ENCODE measurements at places on chromosomes 16 and 17.

GRCh38 chr17:66976781-66977201 lies 12.3 kb downstream of the CACNG4 start:
- no peak for DNase-seq

DNA sequence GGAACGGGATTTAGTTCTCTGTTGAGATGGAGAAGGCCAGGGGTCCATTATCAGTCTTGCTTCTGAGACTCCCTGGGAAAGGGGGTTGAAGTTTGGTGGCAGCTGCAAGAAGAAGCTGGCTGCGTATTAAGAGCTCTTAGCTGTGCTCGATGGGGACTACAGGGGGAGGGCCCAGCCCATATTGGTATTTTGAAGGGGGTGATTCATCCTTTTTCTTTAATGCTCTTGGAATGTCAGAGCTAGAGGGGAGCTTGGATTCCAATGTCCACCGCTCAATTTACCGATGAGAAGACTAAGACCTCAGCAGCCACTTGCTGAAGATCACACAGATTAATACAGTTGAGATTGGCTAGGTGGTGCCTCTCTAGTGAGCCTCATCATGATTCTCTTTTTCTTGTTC lies 5.0 kb downstream of the NOG start:
- no peak for DNase-seq

GRCh38 chr17:37507111-37507510 lies 17.4 kb downstream of the DUSP14 start:
- no peak for DNase-seq

DNA sequence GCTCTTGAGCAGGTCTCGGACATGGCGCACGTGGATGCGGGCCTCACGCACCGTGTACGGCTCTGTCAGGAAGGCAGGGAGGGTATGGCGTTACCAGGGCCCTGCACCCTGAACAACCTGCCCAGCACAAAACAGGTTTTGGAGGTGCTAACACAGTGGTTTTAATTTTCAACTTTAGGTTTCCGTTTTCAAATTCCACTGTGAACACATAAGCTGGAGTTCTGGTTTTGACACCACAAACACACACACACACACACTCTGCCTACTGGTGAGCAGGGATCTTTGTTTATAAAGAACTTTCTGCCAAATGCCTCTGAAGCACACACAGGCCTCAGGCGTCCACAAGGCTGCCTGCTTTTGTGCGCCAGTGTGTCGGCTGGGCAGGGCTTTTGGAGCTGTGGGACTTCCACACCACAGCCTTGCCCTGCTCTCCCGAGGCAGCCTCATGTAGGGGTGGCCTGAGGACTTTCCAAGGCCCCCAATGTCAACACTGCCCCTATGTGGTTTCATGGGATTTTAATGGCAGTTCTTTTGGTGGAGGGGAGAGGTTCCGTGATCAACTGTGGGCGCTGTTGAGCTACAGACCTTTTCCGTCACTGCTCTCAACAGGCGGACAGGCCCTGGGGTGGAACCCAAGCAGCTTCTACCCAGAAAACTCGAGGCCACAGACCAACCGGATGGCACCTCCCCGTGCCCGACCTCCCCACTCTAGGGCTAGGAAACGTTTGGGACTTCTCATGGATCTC lies 9.4 kb downstream of the CLUH start:
- DNase-seq: no peak

- DNase-seq: no peak
Measured at GRCh38 chr17:17994271-17995069, 21.8 kb downstream of the DRC3 start.

- DNase-seq: no peak
Measured at GRCh38 chr16:8855972-8856371, 12.8 kb downstream of the CARHSP1 start.

- DNase-seq: no peak
Measured at GRCh38 chr16:3510416-3510815, 9.6 kb downstream of the CLUAP1 start.

DNA sequence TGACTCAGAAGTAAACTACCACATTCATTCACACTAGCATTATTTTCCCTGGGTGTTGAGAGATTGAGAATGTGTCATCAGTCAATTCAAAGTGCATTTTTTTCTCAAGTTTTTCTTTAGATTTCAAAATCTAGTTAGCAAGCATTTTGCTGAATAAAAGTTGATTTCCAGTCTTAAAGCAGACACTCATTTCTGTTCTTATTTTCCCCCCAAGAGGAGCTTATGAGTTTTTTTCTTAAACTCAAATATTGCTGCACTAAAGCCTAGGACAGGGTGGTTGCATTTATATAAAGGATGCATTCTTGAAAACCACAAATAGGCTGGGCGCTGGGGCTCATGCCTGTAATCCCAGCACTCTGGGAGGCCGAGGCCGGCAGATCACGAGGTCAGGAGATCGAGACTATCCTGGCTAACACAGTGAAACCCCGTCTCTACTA lies 15.3 kb downstream of the CDH3 start:
- DNase-seq: no peak

DNA sequence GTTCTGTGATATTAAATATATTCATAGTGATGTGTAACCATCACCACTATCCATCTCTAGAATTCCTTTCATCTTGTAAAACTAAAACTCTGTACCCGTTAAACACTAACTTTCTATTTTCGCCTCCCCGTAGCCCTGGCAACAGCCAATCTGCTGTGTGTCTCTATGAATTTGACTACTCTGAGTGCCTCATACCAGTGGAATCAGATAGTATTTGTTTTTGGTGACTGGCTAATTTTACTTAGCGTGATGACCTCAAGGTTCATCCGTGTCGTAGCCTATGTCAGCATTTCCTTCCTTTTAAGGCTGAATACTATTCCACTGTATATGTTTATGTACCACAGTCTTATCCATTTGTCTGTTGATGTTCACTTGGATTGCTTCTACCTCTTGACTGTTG lies 18.2 kb downstream of the CHD9 start:
- DNase-seq: no peak

DNA sequence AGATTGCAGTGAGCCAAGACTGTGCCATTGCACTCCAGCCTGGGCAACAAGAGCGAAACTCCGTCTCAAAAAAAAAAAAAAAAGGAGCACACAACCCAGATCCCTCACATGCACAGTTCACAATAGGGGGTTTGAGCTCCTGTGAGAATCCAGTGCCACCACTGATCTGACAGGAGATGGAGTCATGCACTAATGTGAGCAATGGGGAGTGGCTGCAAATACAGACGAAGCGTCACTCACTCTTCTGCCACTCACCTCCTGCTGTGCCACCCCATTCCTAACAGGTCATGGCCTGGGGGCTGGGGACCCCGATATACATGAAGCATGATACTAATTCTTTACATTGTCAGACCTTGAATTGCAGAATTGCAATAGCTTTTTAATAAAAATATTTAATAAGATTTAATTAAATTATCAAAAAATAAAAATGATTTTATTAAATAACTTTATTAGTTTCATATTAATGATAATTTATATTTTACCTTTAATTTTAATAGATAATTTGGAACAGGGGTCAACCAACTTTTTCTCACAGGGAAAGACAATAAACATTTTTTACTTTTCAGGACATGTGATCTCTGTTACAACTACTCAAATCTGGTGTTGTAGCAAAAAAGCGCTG lies 171.4 kb downstream of the COPRS start:
- DNase-seq: no peak

DNA sequence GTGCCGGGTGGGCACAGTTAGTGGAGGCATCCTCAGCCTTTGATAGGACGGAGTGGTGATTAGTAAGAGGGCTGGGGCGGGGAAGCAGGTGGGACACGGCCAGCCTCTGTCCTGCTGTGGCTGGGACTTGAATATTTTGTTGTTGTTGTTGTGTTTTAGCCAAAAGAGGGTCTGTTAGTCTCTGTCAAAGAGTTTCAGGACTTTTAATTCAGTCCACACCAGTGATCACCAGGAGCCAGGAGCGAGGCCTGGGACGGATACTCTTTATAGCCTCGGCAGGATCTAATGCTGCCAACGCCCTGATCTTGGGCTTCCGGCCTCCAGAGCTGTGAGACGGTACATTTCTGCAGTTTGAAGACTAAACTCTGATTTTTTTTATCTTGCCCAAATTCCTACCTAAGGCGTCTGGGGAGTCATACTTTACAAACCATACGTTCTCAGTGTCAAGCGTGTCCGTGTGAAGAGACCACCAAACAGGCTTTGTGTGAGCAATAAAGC lies 2.9 kb upstream of the RNF213 start:
- peak; percentile 54 for DNase-seq

DNA sequence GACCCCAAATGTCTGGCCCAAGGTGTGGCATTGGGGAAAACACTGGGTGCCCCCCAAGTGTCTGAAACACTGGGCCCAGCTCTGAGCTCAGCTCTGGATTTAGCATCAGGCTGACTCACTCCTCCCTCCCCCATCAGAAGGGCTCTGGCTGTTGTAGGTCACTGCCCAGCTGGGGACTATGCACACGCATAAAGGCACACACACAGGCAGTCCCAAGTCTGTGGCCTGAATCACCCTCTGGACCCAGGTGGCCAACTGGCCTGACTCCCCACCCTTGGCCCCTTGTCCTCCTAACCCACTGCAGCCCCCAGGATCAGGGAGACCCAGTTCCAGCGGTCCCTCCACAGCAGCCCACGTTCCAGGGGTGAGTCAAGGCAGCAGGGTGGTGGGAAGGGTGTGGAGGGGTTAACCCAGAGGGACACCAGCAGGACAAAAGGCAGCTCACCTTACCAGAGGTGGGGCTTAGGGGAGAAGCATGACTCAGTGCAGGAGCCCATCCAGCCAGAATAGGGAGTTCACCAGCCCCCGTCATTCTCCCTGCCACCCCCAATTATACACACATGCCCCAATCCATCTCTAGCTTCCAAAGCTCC lies 47.0 kb downstream of the MYO18A start:
- DNase-seq: no peak

GRCh38 chr17:65527857-65528591 lies 33.4 kb downstream of the AXIN2 start:
- no peak for DNase-seq

DNA sequence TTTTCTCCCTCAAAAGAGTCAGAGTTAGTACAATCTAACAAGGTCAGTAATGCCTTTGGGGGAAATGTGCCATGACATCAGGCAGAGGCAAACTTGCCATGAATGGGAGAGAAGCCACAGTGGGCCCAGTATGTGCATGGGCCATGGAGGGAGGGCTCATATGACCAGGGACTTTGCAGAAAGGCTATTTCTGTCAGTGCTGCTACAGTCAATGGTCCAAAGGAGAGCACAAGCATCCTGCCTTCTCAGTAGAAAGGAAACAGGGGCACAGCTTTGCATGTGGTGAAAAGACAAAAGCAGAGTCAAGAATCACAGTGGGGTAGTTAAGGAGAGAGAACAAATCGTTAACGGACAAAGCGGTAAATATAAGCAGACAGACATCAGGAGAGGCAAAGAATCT lies 11.2 kb upstream of the CORO6 start:
- DNase-seq: no peak

DNA sequence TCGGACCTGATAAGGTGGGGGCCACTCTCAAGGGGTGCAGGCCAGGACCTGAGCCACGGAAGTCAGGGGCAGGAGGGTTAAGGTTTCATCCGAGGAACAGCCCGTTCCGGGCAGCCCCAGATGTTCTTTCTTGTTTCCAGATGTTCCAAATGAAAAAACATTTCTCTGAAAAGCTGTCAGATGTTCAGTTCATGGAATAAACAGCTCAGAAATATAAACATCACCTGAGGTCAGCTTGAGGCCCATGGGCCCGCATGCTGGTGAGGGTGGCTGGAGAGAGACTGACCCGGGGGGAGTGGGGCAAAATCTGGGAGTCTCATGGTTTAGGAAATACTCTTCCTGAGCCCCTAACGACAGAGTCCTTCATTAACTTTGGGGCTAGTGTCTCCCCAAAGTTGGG lies 1.5 kb upstream of the CD79B start:
- no peak for DNase-seq

- no peak for DNase-seq
Measured at GRCh38 chr17:10171581-10171981, 26.8 kb downstream of the GAS7 start.

GRCh38 chr17:1899403-1900000 lies 69.7 kb downstream of the RPA1 start:
- DNase-seq: no peak

DNA sequence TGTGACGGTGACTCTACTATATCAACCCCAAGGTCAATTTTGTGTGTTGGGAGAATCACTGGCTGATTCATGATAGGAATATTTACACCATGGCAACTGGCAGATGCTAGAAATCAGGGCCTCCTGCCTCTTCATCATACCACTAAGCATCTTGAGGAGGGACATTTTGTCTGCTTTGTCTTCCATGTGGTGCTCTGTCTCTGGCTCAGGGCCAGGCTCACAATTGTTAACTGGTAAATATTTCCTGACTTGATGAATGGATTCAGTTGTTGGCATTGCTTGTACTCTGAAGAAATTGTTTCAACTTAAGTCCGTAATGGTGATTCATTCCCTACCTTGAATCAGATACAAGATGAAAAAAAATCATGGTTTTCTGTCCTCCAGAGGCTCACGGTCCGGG lies 292.7 kb downstream of the HAPSTR1 start:
- no peak for DNase-seq

- DNase-seq: peak; percentile 48
Measured at GRCh38 chr17:64497565-64498035, 746 bp upstream of the POLG2 start.

DNA sequence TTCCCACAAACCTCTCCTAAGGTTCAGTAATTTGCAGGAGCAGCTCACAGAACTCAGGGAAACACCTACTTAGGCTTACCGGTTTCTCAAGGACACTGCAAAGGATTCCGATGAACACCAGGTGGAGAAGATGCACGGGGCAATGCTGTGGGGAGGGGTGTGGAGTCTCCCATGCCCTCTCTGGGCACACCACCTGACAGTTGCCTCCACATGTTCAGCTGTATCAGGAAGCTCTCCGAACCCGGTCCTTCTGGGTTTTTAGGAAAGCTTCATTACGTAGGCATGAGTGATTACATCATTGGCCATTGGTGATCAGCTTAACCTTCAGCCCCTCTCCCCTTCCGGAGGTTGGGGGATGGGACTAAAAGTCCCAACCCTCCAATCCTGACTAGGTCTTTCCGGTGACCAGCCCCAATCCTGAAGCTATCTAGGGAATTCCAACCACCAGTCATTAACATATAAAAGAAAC lies 21.6 kb downstream of the C17orf58 start:
- no peak for DNase-seq

GRCh38 chr17:43024407-43025289 lies at the start of gene RND2:
TSS of gene RND2 (plus strand) at chr17:43025231. CDS start at chr17:43025348, 117 bp downstream.
- DNase-seq: peak; percentile 43

DNA sequence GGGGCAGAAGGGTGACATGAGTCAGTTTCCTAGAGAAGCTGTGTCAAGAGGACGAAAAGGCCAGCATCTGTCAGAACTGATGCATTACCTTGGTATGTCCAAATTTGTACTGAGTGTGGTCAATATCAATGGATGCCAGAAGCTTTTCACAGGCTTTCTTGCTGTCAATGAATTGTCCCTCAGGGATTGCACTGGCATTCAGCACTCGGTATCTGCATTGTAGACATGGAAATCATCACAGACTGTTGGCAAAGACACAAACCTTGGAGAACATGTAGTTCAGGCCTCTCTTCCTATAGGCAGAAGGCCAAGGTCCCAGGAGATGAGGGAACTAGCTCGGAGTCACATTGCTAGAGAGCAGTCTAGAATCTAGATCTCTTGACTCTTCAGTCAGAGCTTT lies 16.6 kb downstream of the MYH3 start:
- no peak for DNase-seq

- no peak for DNase-seq
Measured at GRCh38 chr17:31674717-31675349, 184.2 kb downstream of the COPRS start.

- no peak for DNase-seq
Measured at GRCh38 chr17:58092797-58093385, 9.7 kb downstream of the DYNLL2 start.
